NB4 (cell line): ENCODE measurements at places on chromosomes 6 and 20.

- no peak for DNase-seq
Observed at GRCh38 chr6:13152764-13153163, 175.6 kb downstream of the TBC1D7 start.

- no peak for DNase-seq
Observed at GRCh38 chr6:4356899-4357659, 221.7 kb upstream of the ECI2 start.

DNA sequence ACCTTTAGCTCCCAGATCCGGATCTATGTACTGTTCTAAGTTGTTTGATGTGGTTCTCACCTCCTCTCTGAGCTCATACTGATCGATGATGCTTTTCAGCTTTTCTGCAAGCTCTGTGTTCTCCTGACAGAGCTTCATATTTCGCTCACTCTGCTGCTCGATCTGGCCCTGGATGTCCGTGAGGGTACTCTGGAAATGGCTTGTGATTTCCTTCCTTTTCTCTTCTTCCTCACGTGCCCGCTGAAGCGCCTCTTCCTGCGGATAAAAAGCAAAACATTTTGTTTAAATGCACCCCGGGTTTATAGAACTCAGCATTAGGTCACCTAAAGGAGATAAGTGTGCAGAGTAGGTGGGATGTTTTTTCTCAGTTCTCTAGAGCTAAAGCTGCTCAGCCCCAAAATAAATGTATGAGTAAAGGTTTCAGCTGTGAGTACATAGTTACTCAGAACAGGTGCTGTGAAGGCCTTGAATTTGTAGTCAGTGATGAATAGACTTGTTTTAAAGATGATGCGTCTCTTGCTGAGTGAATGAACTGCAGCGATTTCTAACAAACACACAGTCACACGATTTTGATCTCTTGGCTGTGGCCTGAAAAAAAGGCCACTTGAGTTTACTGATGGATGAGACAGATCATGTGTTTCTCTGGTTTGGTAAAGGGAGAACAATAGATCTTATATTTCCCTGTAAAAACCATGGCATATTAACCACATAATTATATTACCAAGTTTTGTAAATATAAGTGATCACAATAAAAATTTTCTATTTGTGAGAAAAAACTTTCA, 29.1 kb downstream of the TXLNB start:
- no peak for DNase-seq

DNA sequence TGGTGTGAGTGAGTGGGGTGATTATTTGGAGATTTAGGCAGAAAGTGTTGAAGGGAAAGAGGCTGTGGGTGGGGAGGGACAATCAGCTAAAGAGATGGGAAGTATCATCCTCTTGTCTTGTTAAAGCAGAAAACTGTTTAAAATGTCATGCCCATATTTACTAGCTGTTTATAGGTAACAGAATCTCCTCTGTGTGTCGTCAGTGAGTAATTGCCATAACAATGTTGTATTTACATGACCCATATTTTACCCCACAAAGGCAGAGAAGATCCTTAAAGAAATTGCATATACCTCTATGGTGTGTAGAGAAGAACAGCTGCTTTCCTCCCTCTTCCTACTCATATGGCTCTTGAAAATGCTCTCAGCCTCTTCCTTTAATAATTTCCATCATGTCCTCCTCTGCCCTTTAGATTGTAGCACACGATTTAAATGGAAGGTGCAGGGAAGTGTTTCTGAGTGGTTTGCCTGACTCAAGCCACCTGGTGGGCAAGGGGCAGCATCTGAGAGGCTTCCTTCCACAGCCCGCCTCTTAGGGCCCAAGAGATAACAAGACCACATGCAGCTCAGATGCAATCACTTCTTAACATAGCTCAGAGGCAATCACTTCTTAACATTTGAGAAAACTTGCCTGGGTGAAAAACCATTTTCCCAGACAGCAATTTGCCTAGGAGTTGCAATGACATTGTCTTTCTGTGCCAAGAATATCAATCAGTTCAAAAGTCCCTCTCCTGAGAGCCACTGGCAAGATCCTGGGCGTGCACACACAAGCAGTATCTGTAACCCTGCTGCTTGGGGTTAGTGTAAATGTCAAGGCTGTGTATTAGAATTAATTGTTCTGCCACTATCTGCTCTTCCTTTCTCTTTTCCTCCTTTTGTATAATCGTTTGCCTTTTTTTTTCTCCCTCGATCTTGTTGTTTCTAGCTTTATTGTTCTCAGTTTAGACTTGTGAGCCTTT, 44.1 kb upstream of the EDN1 start:
- DNase-seq = no peak

DNA sequence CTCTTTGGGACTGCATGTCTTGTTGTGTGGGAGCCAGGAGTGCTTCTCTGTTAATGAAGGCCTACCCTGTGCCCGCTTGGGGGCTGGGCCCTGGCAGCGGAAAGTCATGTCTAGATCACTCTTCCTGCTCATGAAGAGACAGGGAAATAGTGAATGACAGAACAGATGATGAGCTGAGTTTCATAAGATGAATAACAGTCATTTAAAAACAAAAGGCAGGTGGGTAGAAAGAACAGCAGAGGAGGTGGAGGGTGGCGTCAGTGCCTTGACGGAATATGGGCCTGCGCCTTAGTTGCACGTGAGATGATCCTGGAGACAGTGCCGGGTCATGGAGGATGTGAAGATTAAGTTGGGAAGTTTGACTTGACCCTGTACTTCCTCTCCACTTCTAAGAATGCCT, 85.5 kb downstream of the ARID1B start:
- DNase-seq = no peak

DNA sequence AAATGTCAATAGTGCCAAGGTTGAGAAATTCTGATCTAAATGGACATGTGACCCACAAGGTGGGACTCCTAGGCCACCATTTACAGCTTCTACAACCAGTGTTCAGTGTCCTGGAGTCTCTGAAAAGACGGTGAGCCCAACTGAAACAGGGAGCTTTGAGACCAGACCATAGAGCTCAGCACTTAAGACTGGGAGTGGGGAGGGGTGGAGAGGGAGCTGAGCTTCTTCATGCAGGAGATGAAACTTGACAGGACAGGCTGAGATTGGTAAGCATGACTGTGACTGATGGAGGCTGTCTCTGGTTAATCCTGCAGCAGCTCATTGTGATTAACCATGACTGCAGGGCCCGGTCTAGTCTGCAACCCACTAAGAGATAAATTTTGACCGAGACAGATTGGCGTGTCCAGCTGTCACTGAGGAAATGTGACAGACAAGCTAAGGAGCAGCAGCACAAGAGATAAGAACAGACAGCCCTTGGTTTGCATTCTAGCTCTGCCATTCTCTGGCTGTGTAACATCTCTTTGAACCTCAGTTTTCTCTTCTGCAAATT, 1.4 kb upstream of the AAR2 start:
- no peak for DNase-seq

DNA sequence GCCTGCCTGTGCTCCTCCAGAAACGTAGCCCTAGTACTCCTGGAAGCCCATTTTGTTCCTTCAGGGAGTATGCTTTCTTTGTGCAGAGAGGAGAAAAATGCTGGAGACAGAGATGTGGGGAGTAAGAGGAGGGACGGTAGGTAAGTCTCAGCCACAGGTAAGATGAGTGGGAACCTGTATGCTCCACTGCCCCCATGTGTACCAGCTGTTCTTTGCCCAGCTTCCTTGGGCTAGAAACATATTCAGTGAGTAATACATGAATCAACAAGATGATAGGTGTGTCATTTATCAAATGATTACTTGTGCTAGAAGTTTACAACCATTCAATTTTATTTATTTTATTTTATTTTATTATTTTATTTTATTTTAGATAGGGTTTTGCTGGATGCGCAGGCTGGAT, 13.6 kb upstream of the CEP85L start:
- no peak for DNase-seq

DNA sequence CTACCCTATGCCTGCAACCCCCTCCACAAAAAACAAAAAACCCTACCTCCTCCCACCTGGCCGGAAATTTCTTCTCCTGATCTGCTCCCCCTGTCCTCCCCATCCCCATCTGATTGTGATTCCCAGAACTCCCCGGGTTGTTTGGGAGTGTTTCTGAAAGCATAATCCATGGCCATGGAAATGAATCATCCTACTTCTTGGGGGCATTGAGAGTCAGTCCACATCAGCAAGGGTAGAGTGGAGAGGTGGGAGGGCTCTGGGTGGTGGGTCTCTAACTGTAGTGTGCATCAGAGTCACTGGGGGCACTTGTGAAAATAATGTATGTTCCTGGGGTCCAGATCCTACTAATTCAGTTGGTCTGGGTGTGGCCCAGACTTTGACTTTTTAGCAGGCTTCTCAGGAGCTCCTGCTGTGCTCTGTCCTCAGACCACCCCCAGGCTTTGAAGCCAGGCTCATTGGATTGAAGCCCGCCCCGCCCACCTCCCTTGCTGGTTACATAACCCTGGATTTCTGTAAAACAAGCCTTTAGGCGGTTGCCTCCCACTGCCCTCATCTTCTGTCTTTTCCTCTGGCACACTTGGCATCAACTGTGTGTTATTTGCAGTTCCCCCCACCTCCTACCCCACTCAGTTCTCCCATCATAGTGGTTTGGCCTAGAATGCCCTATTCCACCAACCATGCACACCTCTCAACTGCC, 10.5 kb downstream of the PIGT start:
- DNase-seq = peak; percentile 61

- DNase-seq = no peak
Observed at GRCh38 chr6:35260591-35261570, 1.3 kb downstream of the ZNF76 start.

- DNase-seq = no peak
Observed at GRCh38 chr6:135983718-135984343, 132.3 kb downstream of the PDE7B start.

DNA sequence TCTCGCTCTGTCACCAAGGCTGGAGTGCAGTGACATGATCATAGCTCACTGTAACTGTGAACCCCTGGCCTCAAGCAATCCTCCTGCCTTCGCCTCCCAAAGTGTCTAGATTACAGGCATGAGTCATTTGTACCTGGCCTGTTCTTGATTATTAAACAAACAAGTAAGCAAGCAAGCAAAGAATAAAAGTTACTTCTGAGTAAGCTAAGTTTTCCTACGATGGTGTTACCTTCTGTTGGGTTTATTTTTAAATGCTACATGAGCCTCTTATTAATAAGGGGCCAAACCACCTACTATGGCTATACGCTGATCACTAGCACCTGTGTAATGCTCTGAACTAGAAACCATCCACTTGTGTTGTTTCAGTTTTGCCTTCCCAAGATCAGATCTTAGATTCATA, 50.8 kb downstream of the IL22RA2 start:
- DNase-seq = no peak

DNA sequence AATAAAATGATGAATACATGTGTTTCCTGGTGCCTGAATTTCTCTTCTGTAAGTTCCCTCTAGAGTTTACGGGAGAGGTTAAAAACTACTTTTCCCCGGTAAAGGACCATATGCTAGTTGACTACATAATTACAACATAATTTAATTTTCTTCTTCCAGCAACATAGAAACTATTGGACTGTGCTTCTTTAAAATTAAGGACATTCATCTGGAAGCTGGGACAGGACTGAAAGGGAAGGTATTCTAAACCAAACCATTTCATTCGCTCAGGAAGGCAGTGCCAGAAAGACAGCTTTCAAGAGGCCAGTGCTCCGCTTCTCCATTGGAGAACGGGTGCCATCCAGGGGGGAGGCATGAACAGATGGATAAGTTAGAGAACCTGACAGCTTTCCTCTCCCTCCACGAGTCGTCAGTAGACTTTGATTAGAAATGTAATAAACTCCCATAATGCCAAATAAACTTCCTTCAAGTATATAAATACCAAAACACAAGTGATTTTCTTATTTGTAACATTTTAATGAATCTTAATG, 458.0 kb upstream of the SOX4 start:
- DNase-seq = no peak

- no peak for DNase-seq
Observed at GRCh38 chr20:32501709-32502108, 83.4 kb downstream of the NOL4L start.

DNA sequence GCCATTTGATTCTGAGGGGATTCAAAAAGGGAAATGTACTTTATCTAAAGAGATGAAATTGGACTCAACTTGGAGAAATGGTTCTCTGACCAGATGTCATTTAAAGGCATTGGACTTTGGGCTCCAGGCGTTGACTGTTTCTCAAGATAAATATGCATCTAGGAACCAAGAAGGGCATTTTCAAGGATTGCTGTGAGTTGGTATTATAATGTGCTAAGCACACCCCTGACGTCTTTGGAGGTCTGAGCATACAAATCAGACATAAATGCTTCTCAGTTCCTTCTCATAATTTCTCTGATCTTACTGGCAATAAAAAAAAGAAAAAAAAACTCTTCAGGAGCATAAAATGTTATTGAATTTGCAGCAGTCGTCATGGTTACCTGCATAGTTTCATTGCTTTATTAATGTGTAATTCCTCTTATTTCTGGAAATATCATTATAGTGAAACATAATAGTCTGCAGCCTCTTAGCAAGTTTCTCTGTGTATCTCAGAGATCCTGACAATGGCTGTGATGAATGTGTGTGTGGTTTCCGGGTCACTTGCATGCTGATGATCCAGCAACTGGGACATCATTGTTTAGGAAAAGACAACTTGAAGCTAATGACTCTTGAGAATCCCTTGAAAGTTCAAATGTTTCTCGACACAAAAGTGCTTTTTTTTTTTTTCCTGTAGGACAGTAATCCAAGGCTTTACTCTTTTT, 136.0 kb downstream of the AIG1 start:
- DNase-seq = no peak

DNA sequence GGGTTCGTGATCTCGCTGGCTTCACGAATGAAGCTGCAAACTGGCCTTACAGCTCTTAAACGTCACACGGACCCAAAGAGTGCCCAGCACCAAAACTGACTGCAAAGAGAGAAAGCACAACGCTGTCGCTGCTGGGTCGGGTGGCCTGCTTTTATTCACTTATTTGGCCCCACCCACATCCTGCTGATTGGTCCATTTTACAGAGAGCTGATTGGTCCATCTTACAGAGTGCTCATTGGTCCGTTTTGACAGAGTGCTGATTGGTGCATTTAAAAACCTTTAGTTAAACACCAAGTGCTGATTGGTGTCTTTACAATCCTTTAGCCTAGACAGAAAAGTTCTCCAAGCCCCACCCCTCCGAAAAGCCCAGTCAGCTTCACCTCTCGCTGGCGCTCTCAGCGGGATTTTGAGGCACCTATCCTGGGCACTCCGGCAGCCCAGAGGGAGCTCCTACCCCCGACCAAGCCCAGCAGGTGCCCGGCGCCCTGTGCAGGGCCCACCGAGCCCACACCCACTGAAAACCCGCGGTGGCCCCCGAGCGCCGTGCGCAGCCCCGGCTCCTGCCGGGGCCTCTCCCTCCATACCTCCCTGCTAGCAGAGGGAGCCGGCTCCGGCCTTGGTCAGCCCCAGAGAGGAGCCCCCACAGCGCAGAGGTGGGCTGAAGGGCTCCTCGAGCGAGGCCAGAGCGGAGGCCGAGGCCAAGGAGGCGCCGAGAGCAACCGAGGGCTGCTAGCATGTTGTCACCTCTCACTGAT, 40.0 kb upstream of the SMAP1 start:
- DNase-seq = no peak

GRCh38 chr20:45515147-45515913, at the start of gene SPINT3:
Gene SPINT3, minus strand, starts transcription at chr20:45515622. Its CDS starts 14 bp downstream, at chr20:45515608.
- DNase-seq = no peak

GRCh38 chr6:30705620-30706019, 11.5 kb downstream of the MDC1 start:
- no peak for DNase-seq

GRCh38 chr20:43899274-43900120, 15.2 kb upstream of the TOX2 start:
- DNase-seq = no peak

- no peak for DNase-seq
Observed at GRCh38 chr6:75409286-75409685, 84.3 kb downstream of the FILIP1 start.

- no peak for DNase-seq
Observed at GRCh38 chr6:28586962-28587745, 61.5 kb downstream of the GPX5 start.

GRCh38 chr6:11378639-11379038, 146.2 kb upstream of the NEDD9 start:
- no peak for DNase-seq

GRCh38 chr6:102488729-102489128, 1095.2 kb downstream of the GRIK2 start:
- no peak for DNase-seq
